ENCODE measurements at places on chromosomes 2 and 18.

GRCh38 chr18:74375999-74376398 is 60.4 kb downstream of the C18orf63 start:
- DNase-seq, result no peak

DNA sequence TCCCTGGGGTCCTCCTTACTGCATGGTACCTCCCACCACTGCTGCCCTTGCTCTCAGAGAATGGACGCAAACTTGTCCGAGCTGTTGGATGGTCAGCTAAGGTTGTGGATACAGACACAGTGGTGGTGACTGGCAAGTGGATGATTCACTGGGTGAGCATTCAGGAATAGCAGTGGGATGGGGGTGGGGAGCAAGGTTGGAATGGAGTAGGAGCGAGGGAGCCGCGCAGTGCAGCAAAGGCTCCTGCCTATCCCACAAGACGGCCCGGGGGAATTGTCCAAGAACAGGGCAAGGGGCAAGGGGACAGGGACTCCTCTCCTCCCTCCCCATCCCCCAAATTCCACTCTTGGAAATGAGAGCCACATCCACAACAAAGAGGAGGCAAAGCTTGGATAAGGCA is 102.2 kb downstream of the PIEZO2 start:
- no peak for DNase-seq

DNA sequence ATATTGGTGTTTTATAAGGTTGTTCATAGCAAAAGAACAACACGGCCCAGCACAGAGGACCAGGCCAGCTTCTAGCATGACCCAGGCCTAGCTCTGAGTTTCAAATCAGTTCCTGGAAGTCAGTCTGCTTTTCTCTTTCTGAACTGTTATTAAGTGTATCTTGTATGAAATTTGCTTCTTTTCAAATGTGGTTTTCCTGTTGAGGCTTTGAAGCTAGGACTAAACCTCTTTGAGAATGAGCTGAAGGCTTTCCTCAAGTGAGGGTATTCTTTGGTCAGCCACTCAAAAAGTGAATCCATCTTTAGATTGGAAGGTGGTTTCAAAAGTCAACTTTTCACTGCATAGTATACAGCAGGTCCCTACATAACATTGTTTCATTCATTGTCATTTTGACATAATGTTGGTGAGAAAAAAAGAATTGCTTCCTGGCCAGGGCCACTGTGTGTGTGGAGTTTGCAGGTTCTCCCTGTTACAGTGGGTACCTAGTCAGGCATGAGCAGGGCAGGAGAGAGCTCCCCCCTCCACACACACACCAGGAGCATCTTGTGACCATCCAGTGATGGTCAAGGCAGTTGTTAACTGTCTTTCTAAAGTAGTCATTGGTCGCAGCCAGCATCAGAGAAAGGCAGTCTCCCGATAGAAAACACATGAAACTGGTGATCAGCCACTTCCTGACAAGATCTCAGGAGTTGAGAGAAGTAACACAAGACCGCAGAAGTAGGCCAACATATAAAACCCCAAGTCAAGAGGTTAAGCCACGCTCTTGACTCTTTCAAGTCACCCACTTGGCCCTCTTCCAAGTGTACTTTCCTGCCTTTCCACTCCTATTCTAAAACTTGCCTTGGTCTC is 6.7 kb upstream of the ACAA2 start:
- DNase-seq, result peak; percentile 79

DNA sequence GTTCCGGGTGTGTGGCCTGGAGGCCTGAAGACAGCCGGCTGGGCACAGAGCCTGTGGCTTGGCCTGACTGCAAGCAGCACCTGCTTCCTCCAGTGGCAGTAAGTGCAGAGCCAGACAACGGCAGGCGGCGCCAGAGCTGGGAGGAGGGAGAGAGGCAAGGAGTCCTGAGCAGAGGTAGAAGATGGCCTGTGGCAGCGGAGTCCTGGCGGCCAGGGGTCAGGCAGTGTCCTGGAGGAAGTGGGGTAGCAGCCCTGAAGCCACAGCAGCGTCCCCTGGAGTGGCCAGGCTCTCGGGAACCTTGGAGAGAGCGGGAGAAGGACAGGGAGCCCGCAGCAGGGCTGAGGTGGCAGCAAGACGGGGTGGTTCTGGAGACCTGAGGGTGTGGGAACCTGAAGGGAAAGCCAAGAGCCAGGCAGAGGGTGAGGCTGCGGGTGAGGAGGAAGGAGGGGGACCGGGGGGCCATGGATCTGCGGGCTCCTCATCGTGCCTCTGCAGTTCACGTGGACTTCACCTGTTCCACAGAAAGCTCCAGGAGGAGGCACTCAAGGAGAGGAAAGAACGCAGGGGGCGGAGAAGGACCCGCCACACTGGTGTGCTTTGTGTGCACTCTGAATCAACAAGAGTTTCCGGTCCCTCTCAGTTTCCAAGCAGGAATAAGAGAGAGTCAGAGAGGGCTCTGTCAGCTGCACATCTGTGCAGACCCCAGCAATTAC is 85.9 kb downstream of the USP40 start:
- DNase-seq, result no peak

DNA sequence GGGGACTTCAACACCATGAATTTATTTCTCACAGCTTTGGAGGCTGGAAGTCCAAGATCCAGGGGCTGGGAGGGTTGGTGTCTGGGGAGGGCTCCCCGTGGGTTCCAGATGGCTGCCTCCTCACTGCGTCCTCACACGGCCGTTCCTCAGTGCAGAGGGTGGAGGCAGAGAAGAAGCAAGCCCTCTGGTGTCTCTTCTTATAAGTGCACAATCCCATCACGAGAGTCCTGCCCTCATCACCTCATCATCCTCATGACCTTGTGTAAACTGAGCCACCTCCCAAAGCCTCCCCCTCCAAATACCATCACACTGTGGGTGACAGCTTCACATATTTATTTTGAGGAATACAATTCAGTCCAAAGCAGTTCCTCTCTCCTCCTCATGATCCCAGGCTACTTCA is 26.3 kb downstream of the TMEM163 start:
- DNase-seq, result no peak

DNA sequence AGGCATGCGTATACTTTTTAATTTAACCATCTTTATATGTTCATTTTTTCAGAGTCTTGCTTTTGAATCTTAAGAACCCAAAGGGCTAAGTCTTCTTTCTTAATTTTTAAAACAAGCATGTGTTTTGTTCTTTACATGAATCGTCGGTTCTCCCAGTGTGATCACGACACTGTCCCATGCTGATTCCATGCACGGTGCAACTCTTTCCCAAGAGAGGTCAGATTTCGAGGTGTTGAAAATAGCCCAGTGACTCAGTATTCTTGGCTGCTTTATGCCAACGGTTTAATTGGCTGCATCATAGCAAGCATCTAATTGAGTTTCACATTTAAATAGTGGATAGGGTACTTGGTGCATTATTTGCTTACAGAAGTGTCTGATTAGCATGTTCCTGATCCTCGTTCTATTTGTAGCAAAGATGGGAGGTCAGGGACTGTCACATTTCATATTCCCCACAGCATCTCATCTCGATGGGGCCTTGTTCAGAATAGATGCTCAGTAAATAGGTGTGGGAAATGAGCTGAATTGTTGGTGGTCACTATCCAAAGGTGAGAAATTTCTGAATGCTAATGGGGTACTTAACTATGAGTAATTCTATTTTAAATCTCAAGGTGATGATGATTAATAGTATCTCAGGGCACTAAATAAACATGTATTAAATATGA is 2.8 kb downstream of the NPAS2 start:
- no peak for DNase-seq

GRCh38 chr2:223936862-223937326 is 8.2 kb downstream of the WDFY1 start:
- no peak for DNase-seq

- no peak for DNase-seq
Observed at GRCh38 chr2:21754164-21754788, 630.5 kb downstream of the TDRD15 start.

DNA sequence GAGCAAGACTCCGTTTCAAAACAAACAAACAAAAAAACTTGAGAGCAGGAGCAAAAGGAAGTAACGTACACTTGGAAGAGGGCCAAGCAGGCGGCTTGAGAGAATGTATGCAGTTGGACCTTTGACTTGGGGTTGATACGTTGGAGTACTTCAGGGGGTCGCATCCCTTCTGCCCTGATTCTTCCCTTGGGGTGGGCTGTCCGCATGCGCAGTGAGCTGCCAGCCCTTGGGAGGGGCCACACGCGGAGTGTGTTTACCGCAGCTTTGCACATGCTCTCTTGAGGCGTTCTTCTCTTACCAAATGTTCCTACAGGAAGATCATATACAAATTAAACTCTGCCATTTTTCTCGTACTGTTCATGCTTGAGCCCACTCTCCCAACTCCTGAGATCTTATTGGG is 38.1 kb upstream of the SOCS6 start:
- DNase-seq, result no peak

- no peak for DNase-seq
Observed at GRCh38 chr2:15874321-15874720, 66.0 kb upstream of the MYCN start.

DNA sequence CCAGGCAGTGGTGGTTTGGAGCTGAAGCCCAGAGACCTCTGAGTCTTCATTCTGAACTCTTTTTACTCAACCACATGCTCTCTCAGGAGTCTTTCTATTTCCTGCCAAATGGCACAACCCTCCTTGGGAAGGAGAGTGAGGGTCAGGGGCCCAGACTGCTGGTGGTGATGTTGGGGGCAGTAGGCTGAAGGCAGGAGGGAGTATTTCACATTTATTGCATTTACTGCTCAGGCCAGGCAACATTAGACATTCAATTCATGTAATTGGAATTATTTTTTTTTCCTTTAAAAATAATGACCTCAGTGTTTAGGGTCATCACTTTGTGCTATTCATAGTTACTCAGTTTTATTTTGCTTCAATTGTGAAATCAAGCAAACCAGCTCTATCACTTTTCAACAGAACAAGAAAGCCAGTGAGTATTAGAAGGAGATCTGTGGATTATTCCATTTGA is 311.3 kb upstream of the NT5C1B start:
- no peak for DNase-seq

GRCh38 chr2:186605041-186605440 is 15.2 kb downstream of the ITGAV start:
- DNase-seq, result no peak

DNA sequence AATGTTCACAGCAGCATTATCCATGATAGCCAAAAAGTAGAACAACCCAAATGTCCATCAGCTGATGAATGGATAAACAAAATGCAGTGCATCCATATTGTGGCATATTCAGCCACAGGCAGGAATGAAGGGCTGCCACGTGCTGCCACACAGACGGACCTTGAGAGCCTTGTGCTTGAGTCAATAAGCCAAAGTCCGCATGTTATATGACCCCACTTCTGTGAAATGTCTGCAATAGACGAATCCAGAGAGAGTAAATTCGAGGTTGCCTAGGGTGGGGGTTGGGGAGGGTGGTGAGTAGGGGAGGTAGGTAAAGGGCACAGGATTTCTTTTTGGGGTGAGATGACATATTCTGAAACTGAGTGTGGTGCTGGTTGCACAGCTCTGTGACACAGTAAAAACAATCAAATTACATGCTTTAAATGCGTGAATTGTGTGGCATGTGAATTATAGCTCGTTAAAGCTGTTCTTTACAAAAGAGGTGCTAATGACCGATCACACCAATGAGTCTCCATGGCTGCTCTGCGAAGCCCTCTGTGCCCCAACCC is 38.9 kb upstream of the LDLRAD4 start:
- no peak for DNase-seq

DNA sequence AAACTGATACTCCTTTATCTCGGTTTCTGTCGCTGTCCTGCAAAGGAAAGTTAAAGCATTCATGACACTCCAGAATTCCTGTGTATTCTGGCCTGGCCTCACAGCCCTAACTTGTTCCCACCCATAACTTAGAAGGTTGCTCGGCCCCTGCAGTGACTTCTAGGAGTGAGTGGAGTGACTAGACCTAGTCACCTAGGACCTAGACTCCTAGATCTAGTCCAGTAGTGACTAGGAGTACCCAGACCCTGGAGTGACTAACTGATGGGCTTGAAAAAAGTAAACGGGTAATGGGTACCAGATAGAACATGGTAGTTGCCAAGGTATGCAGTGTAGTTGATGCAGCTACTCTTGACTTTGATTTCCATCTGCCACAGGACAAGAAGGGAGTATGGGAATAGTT is 181.8 kb downstream of the MYO1B start:
- no peak for DNase-seq

DNA sequence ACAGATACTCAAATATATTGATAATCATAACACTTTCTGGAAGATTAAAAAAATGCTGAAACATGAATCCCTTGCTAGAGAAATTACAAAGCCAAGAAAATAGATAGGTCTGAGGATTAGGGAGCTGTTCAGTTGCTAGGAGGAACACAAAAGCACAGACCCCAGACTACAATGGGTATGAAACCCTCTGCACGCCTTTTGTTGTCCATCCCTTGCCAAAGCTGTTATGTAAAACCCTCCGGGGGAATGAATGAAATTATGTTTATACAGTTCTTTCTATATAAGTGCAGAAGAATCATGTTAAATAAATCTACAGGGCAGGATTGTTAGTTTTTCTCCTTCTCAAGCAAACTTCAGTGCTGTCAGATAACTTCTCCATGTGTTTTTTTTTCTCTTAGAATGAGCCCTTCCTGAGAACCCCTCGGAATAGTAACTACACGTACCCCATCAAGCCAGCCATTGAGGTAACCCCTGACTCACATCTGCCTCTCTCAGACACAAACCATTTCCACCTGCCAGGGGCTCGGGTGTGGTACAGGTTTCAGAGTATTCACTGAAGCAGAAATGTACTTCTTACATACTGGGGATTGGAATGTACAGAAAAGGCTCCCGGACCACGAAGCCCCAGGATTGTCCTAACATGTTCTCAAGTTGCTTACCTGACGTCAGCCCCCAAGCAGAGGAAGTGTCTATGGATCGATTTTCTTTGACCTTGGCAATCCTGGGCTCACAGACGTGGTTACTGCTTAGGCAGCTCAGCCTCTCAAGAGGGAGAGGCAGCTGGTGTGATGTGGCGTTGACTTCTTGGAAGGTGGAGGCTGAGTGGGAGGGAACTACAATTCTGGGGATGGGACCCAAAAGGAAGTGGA is 118.0 kb downstream of the PLB1 start:
- peak; percentile 18 for DNase-seq

- no peak for DNase-seq
Observed at GRCh38 chr2:136164280-136164776, 46.4 kb upstream of the CXCR4 start.

GRCh38 chr18:58903533-58903932 is 38.9 kb downstream of the ZNF532 start:
- no peak for DNase-seq

DNA sequence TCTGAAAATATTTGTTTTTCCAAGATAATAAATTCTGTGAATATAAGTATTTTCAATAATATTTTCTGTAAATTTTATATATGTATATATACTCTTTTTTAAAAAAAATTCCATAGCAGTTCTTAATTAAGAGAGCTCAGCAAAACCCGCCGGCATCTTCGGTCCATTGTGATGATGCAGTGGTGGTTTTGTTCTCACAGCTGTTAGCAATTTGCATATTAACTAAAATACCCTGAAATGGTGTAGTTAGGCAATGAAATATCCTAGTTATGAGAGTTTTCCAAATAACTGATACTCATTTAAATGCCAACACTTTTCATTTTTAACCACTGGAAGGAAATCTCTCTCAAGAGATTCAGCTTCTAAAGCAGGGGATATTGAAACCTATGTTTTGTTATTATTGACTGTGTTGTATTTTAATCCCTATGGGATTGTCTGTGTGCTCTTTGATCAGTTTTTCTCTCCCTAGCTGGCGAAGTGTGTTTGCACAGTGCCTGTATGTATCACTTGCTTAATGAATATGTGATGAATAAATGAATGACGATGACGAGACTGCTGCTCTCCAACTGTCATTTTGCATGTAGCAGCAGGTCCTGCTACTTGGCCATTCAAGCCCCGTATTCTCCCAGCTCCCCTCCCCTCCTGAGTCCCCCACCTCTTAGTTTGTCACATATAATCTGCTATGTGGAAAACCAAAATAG is 42.4 kb downstream of the PSMG2 start:
- DNase-seq, result no peak

- DNase-seq, result no peak
Observed at GRCh38 chr2:45436456-45436855, 174.6 kb downstream of the SRBD1 start.

All from T-helper 2 cell (primary cell).